ENCODE measurements at places on chromosomes 6 and 20. TPM values are rescaled to one million over a fixed set of nuclear protein-coding genes. Genes with fewer than 3 reads are reported as not detected.

The BNIP5 gene
- total RNA-seq = not detected

The GGTLC1 gene
- not detected for total RNA-seq

The GPLD1 gene
- total RNA-seq = under 0.01 TPM

The FAM184A gene
- 5.5 TPM for total RNA-seq

The GPX5 gene
- total RNA-seq = not detected
